ENCODE measurements at places on chromosomes 1 and 21. TPM values are rescaled to one million over a fixed set of nuclear protein-coding genes. Genes with fewer than 3 reads are reported as not detected.
A peak's percentile ranks its signal among the peaks of the same experiment; 100 is the strongest.

- no peak overlapping the region for H3K4me3 ChIP-seq
- H3K36me3 ChIP-seq = no peaks in the 10 kb centered on the region
- H3K27ac ChIP-seq = peak overlapping the region; percentile 51
- H3K4me1 ChIP-seq = no peaks in the 10 kb centered on the region
- H3K27me3 ChIP-seq = no peaks in the 10 kb centered on the region
These were observed 80.2 kb downstream of the NTMT2 start for GRCh38 chr1:170225781-170226530.

- no peaks in the 10 kb centered on the region for H3K27me3 ChIP-seq
- H3K4me3 ChIP-seq = no peak overlapping the region
- no peaks in the 10 kb centered on the region for H3K4me1 ChIP-seq
- H3K36me3 ChIP-seq = no peaks in the 10 kb centered on the region
These were observed 9.5 kb upstream of the B3GALNT2 start for GRCh38 chr1:235513495-235514366.

- H3K27me3 ChIP-seq = no peaks in the 10 kb centered on the region
- H3K4me1 ChIP-seq = no peaks in the 10 kb centered on the region
- no peak overlapping the region for H3K4me3 ChIP-seq
These were observed 35.3 kb downstream of the RGS8 start for GRCh38 chr1:182649041-182649440.

DNA sequence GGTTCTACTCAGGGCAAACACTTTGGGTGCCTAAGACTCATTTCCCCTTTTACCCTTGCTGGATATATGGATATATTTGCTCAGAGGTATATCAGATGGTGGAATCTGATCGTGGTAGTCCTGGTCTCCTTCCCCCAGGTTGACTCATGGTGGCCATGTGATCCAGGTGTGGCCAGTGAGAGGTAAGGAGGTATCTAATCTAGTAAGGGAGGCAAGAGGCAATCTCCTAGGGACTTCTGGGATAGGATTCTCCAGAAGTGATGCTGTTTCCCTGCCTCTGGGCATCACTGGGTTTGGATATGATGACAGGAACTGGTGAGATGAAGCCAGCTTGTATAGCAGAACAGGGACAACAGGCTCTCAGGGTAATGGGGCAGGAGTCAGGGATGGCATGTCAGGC is 8.5 kb upstream of the DENND2D start:
- peaks cover 10% of the 10 kb centered on the region for H3K4me1 ChIP-seq
- no peak overlapping the region for H3K4me3 ChIP-seq
- H3K27ac ChIP-seq = no peak overlapping the region
- DNase-seq = no peak
- H3K27me3 ChIP-seq = no peaks in the 10 kb centered on the region

DNA sequence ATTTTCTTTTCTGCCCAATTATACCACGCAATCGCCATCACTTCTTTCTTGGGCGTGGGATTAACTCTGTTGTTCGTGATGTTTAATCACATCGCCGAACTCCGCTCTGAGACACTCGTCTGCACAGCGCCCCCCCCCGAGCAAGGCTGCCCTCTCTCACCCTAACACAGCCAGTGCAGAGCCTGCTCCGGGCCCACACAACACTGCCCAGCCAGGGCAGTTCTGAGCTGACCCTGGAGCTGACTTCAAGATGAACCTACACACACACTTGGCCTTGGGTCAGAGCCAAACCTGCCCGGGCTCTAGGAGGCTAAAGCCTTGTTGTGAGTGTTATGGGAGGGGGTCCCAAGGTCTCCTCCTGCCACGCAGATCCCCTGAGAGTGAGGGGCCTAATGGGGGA is 64.6 kb upstream of the LRP8 start:
- no peak overlapping the region for H3K4me3 ChIP-seq
- H3K27ac ChIP-seq = no peak overlapping the region
- DNase-seq = no peak

GRCh38 chr1:27664291-27664690 is 7.7 kb downstream of the IFI6 start:
- H3K4me3 ChIP-seq = no peak overlapping the region
- H3K36me3 ChIP-seq = no peaks in the 10 kb centered on the region
- H3K27me3 ChIP-seq = no peaks in the 10 kb centered on the region
- H3K4me1 ChIP-seq = peaks cover 13% of the 10 kb centered on the region

- DNase-seq = no peak
- H3K4me1 ChIP-seq = no peaks in the 10 kb centered on the region
- H3K4me3 ChIP-seq = no peak overlapping the region
These were observed 308.4 kb downstream of the AJAP1 start for GRCh38 chr1:4962836-4963235.

- no peaks in the 10 kb centered on the region for H3K4me1 ChIP-seq
- no peak for DNase-seq
- H3K27me3 ChIP-seq = no peaks in the 10 kb centered on the region
- H3K36me3 ChIP-seq = no peaks in the 10 kb centered on the region
- H3K27ac ChIP-seq = no peak overlapping the region
- no peak overlapping the region for H3K4me3 ChIP-seq
These were observed 1266.9 kb upstream of the ADGRL2 start for GRCh38 chr1:80533775-80534334.

GRCh38 chr1:199859491-199859933 is 168.0 kb upstream of the NR5A2 start:
- H3K4me3 ChIP-seq = no peak overlapping the region
- H3K27ac ChIP-seq = no peak overlapping the region
- no peaks in the 10 kb centered on the region for H3K4me1 ChIP-seq
- H3K27me3 ChIP-seq = no peaks in the 10 kb centered on the region
- no peaks in the 10 kb centered on the region for H3K36me3 ChIP-seq
- no peak for DNase-seq

DNA sequence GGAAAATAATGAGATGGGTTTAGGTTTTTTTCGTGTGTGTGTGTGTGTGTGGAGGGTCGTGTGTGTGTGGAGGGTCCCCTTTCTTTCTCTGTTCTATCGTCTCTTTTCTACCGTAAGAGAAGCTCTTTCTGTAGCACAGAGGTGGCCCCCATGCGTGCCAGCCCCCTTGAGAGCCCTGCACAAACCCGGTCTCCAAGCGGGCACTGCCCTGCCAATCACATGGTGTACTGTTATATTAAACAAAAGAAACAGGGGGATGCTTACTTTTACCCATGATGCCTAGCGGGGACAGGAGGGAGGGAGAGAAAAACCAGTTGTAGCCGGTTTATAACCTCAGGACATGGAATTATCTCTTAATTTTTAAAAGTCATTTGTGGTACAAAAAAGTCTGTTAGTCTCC is 41.0 kb downstream of the GATAD2B start:
- H3K27me3 ChIP-seq = no peaks in the 10 kb centered on the region
- H3K4me3 ChIP-seq = no peak overlapping the region
- peak overlapping the region; percentile 39 for H3K27ac ChIP-seq
- no peaks in the 10 kb centered on the region for H3K36me3 ChIP-seq

- no peaks in the 10 kb centered on the region for H3K27me3 ChIP-seq
- H3K4me3 ChIP-seq = no peak overlapping the region
- H3K36me3 ChIP-seq = no peaks in the 10 kb centered on the region
- no peak overlapping the region for H3K27ac ChIP-seq
- H3K4me1 ChIP-seq = no peaks in the 10 kb centered on the region
- DNase-seq = no peak
These were observed 121.6 kb downstream of the RGS7 start for GRCh38 chr1:241235256-241235897.

DNA sequence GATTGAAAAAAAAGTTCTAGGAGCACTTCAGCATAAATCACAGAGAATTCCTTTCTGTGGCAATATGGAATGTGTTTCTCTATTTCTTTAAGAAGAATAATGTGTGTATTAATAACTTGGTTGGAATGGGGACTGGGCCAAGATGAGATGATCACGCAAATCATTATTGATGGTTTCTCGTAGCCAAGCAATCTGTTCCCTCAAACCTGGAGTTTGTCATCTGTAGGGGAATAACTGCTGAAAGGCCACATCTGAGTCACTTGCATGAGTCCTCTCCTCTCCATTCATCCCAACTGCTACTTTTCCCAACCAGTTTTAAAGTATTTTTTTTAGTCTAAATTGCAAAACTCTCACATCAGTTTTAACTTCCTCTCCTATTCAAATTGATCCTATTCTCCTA is 480.4 kb downstream of the PLPP3 start:
- no peak overlapping the region for H3K4me3 ChIP-seq
- no peaks in the 10 kb centered on the region for H3K4me1 ChIP-seq
- no peaks in the 10 kb centered on the region for H3K36me3 ChIP-seq
- no peak overlapping the region for H3K27ac ChIP-seq

DNA sequence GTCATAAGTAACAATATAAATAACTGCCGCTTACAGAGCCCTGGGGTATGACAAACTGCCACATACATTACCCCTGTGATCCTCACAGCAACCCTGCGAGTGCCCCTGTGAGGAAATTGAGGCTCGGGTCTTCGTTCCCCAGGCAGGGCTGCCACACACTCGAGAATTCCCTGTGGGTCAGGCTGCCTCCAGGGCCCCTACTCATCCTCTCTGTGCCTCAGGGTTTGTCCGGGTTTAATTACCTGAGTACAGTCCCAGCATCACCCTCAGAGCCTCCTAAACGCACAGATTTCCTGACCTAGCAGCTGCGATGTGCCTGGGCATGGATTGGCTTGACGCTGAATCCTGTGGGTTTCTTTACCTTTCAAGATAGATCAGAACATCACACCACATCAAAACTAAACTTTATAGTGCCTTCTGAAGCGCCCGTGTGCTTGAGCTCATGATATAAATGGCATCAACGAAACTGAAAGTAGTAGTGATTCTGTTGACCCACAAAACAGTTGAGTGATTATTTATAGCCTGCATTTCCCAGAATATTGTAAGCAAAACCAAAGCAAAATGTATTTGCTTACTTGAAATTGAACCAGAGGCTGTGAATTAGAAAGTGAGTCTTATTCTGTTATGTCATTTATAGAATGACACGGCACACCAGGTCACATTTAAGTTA is 14.0 kb downstream of the SLC37A1 start:
- H3K27me3 ChIP-seq = no peaks in the 10 kb centered on the region
- no peaks in the 10 kb centered on the region for H3K36me3 ChIP-seq
- H3K4me3 ChIP-seq = no peak overlapping the region

GRCh38 chr1:102241431-102242338 is 245.0 kb upstream of the OLFM3 start:
- DNase-seq = no peak
- no peak overlapping the region for H3K4me3 ChIP-seq
- H3K36me3 ChIP-seq = no peaks in the 10 kb centered on the region
- no peaks in the 10 kb centered on the region for H3K27me3 ChIP-seq

DNA sequence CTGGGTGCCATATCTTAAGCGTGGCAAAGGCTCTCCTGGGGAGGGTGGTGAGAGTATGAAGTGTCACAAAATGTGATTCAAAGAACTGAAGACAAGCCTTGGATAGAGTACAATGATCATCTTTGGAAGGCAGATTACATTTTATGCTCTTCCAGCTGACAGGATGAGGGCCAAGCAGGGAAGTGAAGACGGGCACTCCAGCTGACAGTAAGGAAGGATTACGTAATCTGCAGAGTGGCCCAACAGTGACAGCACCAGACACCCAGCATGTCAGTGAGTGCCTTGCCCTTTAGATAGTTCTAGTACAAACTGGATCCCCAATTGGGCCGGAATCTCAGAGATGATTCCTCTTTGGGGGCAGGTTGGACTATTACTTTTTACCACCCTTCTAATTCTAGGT is 52.7 kb downstream of the UBE2T start:
- no peaks in the 10 kb centered on the region for H3K27me3 ChIP-seq
- no peak overlapping the region for H3K27ac ChIP-seq
- no peak overlapping the region for H3K4me3 ChIP-seq
- no peak for DNase-seq

GRCh38 chr1:226104671-226105121 is 42.2 kb downstream of the H3-3A start:
- H3K27ac ChIP-seq = no peak overlapping the region
- H3K27me3 ChIP-seq = no peaks in the 10 kb centered on the region
- H3K36me3 ChIP-seq = no peaks in the 10 kb centered on the region
- H3K4me3 ChIP-seq = no peak overlapping the region
- no peak for DNase-seq
- H3K4me1 ChIP-seq = peaks cover 19% of the 10 kb centered on the region

GRCh38 chr1:29395736-29396437 is 159.6 kb downstream of the PTPRU start:
- H3K4me1 ChIP-seq = no peaks in the 10 kb centered on the region
- no peaks in the 10 kb centered on the region for H3K36me3 ChIP-seq
- no peak overlapping the region for H3K4me3 ChIP-seq
- H3K27ac ChIP-seq = no peak overlapping the region

GRCh38 chr1:203609979-203610493 is 16.6 kb upstream of the ATP2B4 start:
- H3K27ac ChIP-seq = no peak overlapping the region
- H3K27me3 ChIP-seq = no peaks in the 10 kb centered on the region
- no peak overlapping the region for H3K4me3 ChIP-seq
- no peaks in the 10 kb centered on the region for H3K36me3 ChIP-seq
- no peak for DNase-seq

- H3K4me3 ChIP-seq = no peak overlapping the region
- no peaks in the 10 kb centered on the region for H3K27me3 ChIP-seq
- H3K27ac ChIP-seq = no peak overlapping the region
These were observed 125.8 kb downstream of the SLC45A1 start for GRCh38 chr1:8443558-8444194.

GRCh38 chr1:189405419-189405818 is 1072.2 kb downstream of the BRINP3 start:
- no peaks in the 10 kb centered on the region for H3K36me3 ChIP-seq
- no peak overlapping the region for H3K4me3 ChIP-seq
- DNase-seq = no peak
- no peaks in the 10 kb centered on the region for H3K4me1 ChIP-seq
- no peaks in the 10 kb centered on the region for H3K27me3 ChIP-seq

DNA sequence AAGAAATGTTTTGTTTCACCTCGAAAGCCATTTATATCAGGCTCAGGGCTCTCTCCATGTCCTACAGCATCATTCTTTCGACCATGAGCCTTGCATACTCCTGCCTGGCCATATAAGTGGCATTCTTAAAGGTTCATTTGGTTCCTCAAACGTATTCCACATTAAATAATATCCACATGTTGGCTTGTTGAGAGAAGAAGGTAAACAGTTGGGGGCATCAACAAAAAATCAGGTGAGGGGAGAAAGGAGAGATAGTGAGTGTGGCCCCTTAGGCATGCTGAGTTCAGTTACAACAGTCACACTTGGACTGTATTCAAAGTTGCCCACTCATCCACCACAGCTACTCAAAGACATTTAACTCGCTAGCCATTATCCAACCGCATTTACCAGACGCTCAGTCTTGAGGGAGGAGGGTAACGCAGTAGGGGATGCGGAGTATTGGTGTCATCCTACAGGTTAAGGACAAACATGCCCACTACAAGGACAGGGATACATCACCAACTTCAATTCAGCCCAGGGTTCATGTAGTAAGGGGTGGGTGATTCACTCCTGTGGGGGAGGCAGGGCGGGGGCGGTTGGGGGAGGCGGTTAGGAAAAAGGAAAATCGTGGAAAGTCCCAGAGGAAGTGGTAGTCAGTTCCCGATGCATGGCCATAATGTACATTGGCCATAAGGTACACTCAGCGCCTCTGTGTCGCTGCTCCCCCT is 1.4 kb downstream of the ZNF697 start:
- peaks cover 23% of the 10 kb centered on the region for H3K4me1 ChIP-seq
- peak overlapping the region; percentile 84 for H3K4me3 ChIP-seq
- H3K27me3 ChIP-seq = no peaks in the 10 kb centered on the region

- H3K4me3 ChIP-seq = no peak overlapping the region
- H3K4me1 ChIP-seq = no peaks in the 10 kb centered on the region
- DNase-seq = no peak
- no peaks in the 10 kb centered on the region for H3K36me3 ChIP-seq
- no peaks in the 10 kb centered on the region for H3K27me3 ChIP-seq
These were observed 58.4 kb downstream of the SYF2 start for GRCh38 chr1:25173809-25174340.

The SGIP1 gene
- 14.0 TPM for total RNA-seq

The PADI4 gene
- 0.74 TPM for total RNA-seq

The BSND gene
- not detected for total RNA-seq

The TMEM269 gene
- not detected for total RNA-seq

The NTNG1 gene
- total RNA-seq = 6.6 TPM

The CDC42 gene
- 141 TPM for total RNA-seq

The RGS4 gene
- 6.9 TPM for total RNA-seq

The NTRK1 gene
- total RNA-seq = 2.9 TPM

The CNTN2 gene
- 7.4 TPM for total RNA-seq

The PFDN2 gene
- 47.1 TPM for total RNA-seq

All from vagina (tissue), 2 donors.